IMR-90 (cell line): ENCODE measurements at places on chromosomes 5 and 9. TPM values are rescaled to one million over a fixed set of nuclear protein-coding genes. Genes with fewer than 3 reads are reported as not detected.
A peak's percentile ranks its signal among the peaks of the same experiment; 100 is the strongest.

Gene PPP3R2
- total RNA-seq = not detected in 2 replicates

Gene SOWAHA
- under 0.01 TPM in 1 of 2 replicates, not detected in the other for total RNA-seq

Gene CDH6
- total RNA-seq = 211 and 232 TPM in 2 replicates

GRCh38 chr9:36470643-36471290 lies 70.7 kb upstream of the RNF38 start:
- H3K27ac ChIP-seq = peak overlapping the region; percentile 61
- DNase-seq = peak; percentile 71
- peaks cover 4% of the 10 kb centered on the region; the same call in 1 of the 2 replicates for H3K4me1 ChIP-seq
- no peaks in the 10 kb centered on the region for H3K27me3 ChIP-seq
- H3K36me3 ChIP-seq = no peaks in the 10 kb centered on the region

DNA sequence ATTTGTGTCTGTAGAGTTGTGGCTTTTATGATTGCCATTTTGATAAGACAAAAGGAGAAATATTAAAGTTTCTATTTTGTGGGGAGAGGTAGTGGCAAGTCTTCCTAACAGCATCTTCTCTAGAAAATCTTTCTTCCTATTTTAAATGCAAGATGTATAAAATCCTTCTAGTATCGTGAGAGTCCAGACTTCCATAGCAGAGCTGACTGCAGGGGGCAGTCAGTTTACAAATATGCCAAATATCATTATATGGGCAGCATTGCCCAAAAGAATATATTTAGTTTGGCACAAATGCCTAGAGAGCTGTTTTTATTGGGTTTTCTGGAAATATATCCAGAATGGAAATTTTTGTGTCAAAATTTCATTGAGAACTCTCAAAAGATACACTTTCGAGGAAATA lies 82.1 kb upstream of the ALDH1A1 start:
- H3K36me3 ChIP-seq = no peaks in the 10 kb centered on the region
- DNase-seq = no peak
- no peak overlapping the region for H3K27ac ChIP-seq
- no peak overlapping the region for H3K4me3 ChIP-seq
- no peaks in the 10 kb centered on the region for H3K4me1 ChIP-seq

GRCh38 chr5:138793575-138793974 lies 40.4 kb downstream of the CTNNA1 start:
- no peak overlapping the region for H3K4me3 ChIP-seq
- H3K4me1 ChIP-seq = peaks cover 13% of the 10 kb centered on the region
- no peaks in the 10 kb centered on the region for H3K27me3 ChIP-seq
- H3K27ac ChIP-seq = no peak overlapping the region
- DNase-seq = peak; percentile 34

DNA sequence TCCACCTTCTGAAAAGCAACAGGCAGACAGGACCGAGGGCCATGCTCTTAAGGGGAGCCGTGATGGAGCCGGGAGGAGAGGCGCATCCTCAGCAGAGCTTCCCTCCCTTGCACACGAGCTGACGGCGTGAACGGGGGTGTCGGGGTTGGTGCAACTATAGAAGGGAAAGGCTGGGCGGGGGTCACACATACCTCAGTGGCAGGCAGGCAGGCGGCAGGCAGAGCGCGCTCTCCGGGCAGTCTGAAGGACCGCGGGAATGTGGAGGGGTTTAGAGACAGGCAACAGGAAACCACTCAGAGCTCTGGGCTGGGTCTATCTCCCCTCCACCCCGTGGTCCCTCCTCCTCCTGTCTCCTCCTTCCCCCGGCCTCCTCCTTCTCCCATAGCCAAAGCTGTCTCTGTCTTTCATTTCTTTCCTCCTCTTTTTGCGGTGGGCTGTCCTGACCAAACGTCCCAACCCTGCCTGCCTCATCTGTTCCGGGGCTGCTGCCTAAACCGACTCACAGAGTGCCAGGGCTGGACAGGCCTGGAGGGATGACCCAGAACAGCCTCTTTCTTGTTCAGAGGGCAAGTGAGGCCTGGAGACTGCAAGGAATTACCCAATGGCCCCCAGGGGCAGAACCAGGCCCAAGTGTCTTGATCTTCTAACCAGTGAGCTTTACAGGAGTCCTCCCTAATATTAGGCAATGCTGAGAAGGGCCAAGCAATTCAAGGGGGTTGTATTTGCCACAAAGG lies at the start of gene SPARC:
Gene SPARC, minus strand, starts transcription at position 242 of the 734 bp plus-strand sequence. CDS start 10,727 bp downstream, outside the sequence.
- H3K4me1 ChIP-seq = peaks cover 20% of the 10 kb centered on the region
- H3K27ac ChIP-seq = peak within 1 kb of the TSS; percentile 96
- DNase-seq = peak; percentile 96
- H3K4me3 ChIP-seq = peak within 1 kb of the TSS; percentile 84
